Fibroblast of skin of scalp (primary cell): ENCODE measurements at places on chromosomes 1 and 21.

DNA sequence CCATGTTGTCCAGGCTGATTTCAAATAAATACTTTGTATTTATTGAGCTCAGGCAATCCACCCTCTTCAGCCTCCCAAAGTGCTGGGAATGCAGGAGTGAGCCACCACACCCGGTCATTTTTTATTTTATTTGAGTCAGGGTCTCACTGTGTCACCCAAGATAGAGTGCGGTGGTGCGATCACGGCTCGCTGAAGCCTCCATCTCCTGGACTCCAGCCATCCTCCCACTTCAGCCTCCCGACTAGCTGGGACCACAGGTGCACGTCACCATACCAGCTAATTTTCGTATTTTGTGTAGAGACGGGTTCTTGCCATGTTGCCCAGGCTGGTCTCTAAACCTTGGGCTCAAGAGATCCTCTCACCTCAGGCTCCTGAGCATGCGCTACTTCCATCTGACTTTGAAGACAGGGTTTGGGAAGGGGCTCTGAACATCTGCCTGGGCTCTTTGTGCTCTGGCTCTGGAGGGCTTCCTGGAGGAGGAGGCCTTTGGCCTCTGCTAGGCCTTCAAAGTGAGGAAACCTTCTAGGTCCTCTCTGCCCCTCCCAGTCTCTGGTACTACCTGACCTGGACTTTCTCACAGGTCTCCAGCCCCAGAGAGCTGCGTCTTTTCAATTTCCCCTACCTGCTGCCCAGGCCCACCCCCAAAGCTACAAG, 5.8 kb downstream of the HSPB7 start:
- DNase-seq, result no peak

GRCh38 chr1:151596166-151596953, 15.5 kb upstream of the SNX27 start:
- DNase-seq, result peak; percentile 31

GRCh38 chr1:84247425-84248220, 53.9 kb upstream of the SAMD13 start:
- DNase-seq, result peak; percentile 22

- DNase-seq, result no peak
Observed at GRCh38 chr1:152957561-152957960, 10.6 kb downstream of the SPRR5 start.

- DNase-seq, result no peak
Observed at GRCh38 chr1:61682891-61683290, 42.0 kb downstream of the TM2D1 start.

- DNase-seq, result peak; percentile 77
Observed at GRCh38 chr1:160219062-160219929, 14.1 kb downstream of the PEA15 start.

DNA sequence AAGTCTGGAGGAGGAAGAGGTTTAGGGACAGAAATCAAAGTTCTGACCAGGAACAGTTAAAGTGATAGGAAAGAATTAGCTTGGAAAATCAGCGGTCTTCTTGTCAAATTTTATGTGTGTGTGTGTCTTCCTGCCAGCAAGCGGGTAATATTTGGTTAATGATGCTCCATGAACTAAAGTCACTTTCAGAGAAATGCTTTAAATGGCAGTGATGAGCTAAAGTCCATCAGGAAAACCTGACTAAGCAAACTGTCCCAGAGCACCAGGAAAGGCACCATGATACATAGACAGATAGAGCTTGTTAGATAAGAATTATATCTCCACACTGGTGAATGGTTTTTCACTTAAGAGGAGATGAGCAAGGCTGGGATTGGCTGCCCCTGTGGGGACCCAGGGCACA, 10.0 kb upstream of the CDC14A start:
- DNase-seq, result no peak

GRCh38 chr1:170354246-170354645, 177.7 kb upstream of the GORAB start:
- no peak for DNase-seq

DNA sequence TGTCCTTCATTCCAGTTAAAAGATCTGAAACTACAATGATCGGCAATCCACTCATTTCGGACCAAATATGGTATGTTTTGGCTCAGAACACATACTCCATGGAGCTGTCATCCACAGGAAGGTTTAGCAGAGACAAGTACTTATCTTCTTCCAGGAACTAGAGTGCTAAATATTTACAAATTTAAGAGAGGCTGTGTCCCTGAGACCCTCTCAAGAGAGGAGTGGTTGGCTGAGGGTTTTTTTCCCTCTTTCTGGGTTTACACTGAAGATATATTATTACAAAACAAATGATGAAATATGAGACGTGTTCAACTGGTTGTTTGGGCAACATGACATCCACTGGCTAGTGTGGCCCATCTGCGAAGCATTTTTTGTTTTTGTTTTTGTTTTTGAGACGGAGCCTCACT, 25.9 kb upstream of the NID1 start:
- DNase-seq, result peak; percentile 12

DNA sequence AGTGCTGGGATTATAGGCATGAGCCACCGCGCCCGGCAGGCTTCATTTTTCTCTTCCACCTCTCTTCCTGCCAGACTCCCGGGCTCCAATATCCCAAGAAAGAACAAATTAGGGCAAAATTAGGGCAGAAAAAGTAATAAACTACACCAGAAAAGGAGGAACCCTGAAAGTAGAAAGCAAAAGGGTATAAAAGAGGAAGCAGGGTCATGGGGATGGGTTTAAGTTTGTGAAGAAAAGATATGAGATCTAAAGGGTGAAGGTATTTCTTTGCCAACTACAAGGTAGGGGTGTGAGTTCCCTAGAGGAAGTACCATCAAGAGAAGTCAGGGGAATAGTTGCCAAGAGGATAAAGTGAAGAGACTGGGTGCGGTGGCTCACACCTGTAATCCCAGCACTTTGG, 9.9 kb downstream of the PTPN22 start:
- DNase-seq, result no peak

GRCh38 chr1:997713-997992, 2.2 kb downstream of the HES4 start:
- DNase-seq, result no peak

DNA sequence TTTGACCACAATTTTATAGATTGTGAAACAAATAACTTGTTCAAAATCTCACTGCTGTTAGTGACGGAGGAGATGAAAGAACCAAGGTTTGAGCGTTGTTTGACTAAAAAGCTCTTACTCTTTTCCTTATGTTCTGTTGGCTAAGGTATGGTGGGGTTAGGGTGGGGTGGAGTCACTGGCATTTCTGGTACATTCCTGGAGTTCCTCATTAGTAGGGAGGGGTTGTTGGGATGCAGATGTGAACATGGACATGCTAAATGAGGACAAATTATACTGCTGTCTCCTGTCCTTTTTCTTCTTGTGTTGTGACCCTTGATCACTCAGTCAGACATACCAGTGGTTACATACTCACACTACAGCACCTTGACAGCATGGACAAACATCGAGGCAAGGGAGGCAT, 26.2 kb upstream of the CD1D start:
- no peak for DNase-seq

GRCh38 chr21:27298465-27298864, 331.6 kb upstream of the ADAMTS5 start:
- DNase-seq, result no peak

DNA sequence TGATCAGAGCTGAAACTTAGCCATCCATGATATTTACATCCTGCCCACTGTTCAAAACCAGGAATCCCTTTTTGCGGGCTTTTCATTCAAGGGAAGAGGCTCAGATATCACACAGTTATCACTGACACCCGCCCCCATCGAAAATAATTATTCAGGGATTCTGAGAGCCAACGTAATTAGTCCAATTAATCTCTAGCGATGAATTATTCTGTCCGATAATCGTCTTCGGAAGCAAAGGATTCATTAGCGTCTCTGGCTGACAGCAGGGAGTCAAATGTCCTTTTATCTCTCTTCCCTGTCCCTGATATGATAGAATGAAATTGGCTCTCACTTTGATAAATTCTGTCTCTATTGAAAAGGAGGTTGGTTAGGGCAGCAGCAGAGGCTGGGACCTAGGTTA, 140.4 kb upstream of the IPO9 start:
- no peak for DNase-seq

- DNase-seq, result no peak
Observed at GRCh38 chr1:177124577-177125278, 39.8 kb downstream of the ASTN1 start.

- DNase-seq, result no peak
Observed at GRCh38 chr1:85976516-85977205, 179.9 kb downstream of the COL24A1 start.

DNA sequence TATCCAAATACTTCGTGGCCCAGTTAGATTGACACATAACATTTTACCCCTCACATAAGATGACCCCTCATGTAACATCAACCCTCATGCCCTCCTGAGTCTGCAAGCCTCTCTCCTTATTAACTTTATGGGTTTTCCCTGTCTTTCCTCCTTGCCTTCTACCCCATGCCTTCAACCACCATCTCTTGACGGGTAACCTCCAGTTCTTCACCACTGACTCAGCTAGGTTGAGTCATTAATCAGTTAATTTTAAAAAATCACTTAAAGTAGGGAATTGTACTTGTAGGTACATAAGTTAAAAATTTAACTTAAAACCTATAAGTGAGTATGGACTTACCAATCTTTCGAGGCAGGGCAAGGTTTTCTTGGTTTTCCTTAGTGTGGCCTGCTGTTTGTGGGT, 330.7 kb downstream of the CAMTA1 start:
- DNase-seq, result no peak

DNA sequence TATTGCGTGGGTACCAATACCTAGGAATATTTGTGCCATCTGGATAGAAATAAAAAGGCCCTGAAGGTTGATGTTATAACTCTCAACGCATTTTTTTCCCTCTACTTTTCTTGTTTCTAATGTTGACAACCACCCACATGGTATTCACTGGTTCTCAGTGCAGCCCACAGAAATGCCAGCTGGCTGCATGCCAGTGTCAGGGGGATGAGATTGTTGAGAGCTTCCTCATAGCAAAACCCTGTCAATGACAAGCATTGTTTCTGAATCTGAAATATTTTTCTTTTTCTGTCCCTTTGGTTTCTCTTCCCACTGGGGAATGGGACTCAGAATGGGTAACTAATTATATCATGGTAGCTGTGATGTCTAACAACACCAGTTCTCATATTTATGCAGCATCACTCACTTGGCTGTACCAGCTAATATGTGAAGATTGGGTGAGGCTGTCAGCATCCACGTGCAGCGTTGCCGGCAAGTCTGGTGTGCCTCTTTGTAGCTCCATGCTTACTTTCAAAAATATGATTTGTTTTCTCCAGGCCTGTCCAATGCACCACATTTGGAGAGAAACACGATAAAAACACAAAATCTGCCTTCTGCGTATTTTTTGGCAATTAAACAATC, 284.6 kb downstream of the PTBP2 start:
- DNase-seq, result peak; percentile 97

DNA sequence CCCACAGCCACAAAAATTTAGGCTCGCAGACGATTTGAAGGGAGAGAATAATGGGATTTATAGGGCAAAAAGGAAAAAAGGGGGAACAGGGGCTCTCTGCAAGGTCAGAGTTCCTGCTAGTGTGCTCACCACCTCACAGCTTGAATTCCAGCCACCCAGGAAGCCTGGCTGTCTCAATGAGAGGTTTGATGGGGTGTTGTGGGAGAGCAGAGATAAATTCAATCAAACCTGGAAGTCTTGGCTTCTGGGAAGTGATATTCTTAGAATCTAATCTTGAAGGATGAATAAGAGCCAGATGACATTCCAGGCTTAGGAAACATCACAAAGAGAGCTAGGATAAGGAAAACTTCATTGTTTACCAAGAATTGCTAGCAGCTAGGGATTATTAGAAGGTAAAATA, 47.4 kb upstream of the C21orf91 start:
- no peak for DNase-seq

GRCh38 chr1:160091666-160092223, 6.7 kb downstream of the IGSF8 start:
- no peak for DNase-seq

GRCh38 chr1:14987829-14988603, 165.5 kb upstream of the TMEM51 start:
- DNase-seq, result peak; percentile 67

DNA sequence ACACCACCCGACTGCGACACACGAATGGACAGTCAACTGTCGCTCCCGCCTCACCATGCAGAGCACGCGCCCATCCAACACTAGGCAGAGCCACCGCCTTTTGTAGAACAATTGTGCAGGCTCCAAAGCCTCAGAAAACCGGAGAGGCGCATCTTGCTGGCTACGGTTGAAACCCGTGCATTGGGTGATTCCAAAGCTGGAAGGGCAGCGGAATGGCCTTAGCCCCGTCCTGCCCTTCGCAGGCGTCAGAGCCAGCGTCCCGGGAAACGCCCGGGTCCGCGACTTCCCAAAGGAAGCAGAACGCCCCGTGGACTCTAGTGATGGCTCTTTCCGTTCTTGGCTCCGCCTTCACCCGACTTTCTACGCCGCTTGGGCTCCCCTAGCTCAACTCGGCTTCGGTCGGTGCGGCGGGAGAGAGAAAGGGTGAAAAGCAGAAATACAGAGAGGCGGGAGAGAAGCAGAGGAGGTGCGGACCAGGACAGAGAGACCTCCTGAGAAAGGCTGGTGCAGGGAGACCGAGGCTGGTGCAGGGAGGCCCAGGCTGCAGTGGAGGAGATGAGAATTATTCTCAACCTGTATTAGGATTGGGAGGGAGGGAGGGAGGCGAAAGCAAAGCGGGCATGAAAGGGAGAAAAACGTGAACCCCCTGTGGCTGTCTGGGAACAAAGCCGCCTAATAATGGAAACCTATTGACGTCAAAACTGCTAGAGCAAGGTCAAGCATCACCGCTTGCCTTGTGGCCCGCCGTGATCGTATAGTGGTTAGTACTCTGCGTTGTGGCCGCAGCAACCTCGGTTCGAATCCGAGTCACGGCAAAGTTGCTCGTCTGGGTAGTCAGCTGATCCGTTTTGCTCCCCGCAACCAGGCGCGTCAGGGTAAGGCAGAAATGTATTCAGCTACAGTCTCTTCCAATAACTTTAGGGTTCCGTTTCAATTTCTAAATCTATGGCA, 99.5 kb downstream of the PRKAB2 start:
- no peak for DNase-seq

GRCh38 chr1:230144010-230144614, 77.1 kb downstream of the GALNT2 start:
- DNase-seq, result no peak

- DNase-seq, result no peak
Observed at GRCh38 chr1:221118176-221118937, 239.1 kb downstream of the HLX start.

GRCh38 chr1:12745992-12746323, at the start of gene CFAP107:
CFAP107 (plus strand) TSS chr1:12746200; CDS start chr1:12746431, 231 bp downstream.
- DNase-seq, result peak; percentile 24

GRCh38 chr1:15833842-15834405, 13.6 kb upstream of the SPEN start:
- DNase-seq, result no peak

- DNase-seq, result no peak
Observed at GRCh38 chr1:70256664-70257063, 35.5 kb downstream of the SRSF11 start.

DNA sequence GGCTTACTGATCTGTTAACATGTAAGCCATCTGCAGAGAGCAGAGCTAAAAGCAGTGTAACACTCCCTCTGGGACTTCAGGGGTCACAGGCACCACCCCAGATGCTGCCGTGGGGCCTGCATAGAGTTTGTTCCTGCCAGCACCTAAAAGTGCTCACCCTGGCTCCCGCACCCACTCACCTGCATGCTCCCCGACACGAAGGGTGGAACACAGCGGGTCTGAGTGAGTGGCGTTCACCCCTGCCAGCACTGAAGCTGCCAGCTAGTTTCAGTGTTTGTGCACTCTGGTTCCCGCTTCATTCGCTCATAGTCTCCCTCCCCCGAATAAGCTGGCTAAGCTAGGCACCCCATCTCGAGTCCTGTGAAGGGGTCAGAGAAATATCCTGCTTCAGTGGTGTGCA, 1681.0 kb downstream of the NCAM2 start:
- DNase-seq, result no peak
